GM18507 (cell line): ENCODE measurements at places on chromosomes 13 and 19.

DNA sequence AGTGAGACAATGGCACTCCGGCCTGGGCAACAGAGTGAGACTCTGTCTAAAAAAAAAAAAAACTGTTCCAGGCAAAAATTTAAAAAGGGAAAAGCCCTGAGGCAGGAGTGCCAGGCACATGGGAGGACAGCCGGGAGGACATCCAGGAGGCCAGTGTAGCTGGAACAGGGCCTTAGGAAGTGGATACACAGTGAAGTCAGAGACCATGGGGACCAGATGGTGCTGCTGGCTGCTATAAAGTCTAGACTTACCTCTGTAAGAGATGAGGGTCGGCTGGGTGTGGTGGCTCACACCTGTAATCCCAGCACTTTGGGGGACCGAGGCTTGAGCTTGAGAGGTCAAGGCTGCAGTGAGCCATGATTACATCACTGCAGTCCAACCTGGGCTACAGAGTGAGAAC lies 15.0 kb downstream of the HAS1 start:
- DNase-seq: no peak

DNA sequence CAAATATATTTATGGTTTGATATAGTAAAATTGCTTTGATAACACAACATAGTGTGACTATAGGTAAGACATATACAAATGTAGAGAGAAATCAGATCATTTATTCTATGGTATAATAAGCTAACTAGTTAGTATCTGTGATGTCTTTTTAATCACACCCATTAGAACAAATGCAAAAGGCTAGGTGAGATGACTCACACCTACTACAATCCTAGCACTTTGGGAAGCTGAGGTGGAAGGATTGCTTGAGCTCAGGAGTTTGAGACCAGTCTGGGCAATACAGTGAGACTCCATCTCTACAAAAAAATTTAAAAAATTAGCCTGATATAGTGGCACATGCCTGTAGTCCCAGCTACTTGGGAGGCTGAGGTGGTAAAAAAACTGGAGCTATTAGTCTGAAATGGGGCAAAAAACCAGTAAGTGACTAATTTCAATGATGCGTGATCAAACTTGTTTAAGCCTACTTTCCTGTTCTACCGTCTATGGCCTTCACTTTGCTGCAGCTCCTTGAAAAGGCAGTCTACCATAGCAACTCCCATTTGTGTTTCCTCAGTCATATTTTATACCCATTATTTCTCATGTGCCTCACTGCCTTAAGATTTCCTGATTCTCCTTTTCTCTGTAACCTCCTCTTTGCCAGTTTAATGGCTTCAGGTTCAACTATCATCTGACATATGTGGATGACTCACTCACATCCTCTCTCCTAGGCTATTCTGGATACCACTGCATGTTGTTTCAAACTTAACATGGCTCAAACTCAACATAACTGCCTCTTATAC lies 12.5 kb downstream of the ALG5 start:
- no peak for DNase-seq

- no peak for DNase-seq
Observed at GRCh38 chr13:113129480-113129879, 6.9 kb downstream of the F10 start.

DNA sequence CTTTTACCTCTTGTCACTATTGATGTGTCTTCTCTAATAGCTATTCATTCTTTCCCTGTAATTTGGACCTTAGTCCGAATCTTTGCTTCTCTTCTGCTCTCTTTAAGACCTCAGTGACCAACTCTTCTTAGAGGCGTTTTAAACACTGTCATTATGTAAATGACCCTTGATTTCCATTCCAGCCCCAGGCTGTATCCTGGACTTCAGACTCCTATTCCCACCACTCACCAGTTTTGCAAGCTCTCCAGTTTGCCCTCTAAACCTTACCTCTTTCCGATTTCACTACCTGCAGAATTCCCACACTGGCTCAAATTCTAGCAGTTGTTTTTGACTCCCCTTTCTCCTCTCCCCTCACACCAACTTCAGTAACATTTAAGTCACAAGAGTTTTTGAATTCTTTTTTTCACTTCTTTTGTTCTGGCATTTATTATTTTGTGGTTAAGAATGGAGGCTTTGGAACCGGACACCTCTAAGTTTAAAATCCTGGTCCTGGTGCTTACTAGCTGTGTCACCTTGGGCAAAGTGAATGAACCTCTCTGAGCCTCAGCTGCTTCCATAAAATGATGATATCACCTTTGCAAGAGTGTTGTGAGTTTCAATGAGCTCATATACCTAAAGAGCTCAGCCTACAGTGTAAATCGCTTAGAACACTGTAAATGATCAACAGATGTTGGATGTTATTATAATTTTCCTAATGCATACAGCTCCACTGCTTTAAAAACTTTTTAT lies 13.6 kb upstream of the HMGB1 start:
- DNase-seq: no peak

DNA sequence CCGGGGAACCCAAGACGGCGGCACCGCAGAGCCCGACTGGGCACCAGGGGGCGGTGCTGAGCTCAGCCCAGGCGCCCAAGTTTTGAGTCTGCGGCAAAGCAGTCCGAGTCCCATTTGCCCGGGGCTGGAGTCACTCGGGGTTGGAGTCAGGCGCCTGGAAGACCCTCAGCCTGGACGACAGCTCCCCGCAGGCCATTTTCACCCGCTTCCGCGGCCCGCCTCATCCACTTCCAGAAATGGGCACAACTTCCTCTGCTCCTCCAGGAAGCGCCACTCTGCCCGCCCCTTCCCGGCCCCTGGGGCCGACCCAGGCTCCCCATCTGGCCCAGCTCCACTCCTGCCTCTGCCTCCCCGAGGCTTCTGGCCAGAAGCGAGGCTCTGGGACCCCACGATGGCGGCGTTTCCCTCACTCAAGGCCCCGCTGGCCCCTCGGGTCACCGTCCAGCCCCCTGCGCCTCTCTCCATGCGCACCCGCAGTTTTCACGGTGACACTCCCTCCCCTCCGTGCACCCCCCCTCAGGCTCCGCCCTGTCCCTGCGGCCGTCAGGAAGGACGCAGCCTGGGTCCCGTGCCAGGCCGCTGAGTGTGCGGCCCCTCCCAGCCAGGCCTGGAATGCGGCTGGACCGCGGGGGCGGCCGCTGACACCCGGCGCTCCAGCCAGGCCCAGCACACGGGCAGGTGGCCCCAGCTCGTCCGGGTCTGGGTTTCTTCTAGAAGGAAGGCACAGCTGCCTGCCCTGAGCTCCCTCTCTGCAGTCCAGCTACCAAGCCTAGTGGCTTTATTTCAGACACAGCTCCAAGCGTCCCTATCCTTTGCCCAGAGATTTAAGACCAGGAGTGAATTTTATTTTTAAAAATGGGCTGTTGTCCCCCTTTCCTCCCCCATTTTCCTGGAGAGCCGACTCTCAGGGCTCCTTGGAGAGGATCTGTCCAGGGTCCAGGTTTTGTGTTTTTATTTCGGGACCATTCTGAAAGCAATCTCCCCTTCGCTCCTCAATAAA lies 4.7 kb downstream of the SERTAD1 start:
- DNase-seq: no peak

DNA sequence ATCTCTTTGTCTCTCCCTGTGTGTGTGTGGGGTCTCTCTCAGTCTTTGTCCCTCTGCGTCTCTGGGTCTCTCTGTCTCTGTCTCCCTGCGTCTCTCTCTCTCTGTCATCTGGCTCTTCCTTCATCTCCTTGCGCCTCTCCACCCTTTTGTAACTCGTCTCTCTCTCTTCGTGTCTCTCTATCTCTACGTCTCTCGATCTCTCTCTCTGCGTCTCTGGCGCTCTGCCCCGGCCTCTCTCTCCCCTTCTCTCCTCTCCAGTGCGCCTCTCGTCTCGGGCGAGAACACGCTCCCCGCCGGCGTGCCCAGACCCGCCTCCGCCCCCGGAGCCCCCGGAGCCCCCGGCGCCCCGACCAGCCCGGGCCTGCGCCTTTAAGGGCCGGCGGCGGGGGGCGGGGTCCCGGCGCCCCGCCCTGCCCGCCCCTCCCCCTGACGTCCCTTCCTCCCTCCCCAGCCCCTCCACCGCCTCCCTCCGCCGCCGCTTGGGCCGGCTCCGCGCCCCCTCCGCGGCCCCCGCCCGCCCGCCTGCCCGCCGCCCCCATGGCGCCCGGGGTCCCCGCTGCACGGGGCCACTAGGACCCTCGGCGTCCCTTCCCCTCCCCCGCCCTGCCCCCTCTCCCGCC lies at the start of gene MARK4:
TSS of gene MARK4 (plus strand) at position 440 of the 620 bp plus-strand sequence. CDS start 318 bp downstream, outside the sequence.
- DNase-seq: peak; percentile 91

- DNase-seq: no peak
Observed at GRCh38 chr13:103395139-103395538, 328.9 kb upstream of the SLC10A2 start.

- no peak for DNase-seq
Observed at GRCh38 chr13:80477661-80478443, 136.9 kb upstream of the SPRY2 start.

GRCh38 chr13:91557328-91558090 lies 159.1 kb downstream of the GPC5 start:
- no peak for DNase-seq

DNA sequence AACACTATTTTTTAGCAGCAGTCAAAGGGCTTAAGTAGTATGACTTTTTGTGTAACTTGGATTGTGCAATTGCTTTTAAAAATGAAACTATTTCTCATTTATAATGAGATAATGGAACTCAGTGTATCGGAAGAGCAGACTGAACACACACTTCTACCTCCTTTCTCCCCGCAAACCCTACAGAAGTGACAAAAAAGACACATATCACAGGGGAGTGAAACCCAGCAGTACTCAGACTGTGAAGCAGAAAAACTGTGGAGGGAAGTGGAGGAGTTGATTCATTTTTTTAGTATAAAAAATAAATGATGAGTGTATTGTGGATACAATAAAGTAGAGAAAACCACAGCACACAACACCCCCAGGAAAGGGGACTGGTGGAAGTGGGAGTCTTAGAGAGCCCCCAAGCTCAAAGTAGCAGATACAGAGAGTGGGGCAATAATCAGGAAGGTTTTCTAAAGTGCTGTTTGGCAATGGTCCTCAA lies 9.7 kb downstream of the LPAR6 start:
- peak; percentile 5 for DNase-seq

DNA sequence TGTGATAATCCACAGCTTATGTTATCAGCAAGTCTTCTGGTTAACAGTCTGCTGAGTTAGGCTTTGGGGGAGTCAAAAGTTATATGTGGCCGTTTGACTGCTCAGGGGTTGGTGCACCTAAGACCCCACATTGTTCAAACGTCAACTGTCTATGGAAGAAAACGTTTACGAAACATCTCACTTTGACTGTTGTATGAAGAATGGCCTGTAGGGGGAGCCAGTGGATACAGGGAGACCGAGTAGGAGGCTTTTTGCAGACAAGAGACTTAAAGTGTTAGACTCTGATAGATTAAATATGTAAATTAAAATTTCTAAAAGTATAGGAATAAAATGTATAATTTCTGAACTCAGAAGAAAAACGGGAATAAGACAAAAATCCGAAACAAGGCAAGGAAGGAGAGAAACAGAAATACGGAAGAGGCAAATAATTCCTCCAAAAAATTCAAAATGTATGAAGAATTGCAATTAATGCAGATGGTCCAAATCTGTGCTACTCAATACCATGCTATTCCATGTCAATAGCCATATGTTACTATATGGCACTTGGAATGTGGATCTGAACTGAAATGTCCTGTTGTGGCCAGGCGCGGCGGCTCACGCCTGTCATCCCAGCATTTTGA lies 37.8 kb downstream of the TNFSF14 start:
- no peak for DNase-seq

DNA sequence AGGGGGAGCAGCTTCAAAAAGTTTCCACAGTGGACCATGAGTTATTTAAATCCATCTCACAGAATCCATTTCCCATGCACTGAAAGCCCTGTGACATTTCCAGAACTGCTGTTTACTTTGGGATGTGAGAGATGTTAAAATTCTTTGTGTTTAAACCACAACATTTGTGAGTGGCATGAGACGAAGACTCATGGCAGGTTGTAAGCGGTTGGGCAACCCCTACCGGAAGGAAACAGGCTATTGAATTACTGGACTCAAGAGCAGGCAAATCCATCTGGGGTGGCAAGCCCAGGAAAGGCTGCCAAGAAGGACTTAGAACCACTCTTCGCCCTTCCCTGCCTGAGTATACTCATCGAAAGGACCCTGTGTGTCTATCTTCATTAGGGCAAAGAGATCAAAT lies 22.3 kb upstream of the CLDN10 start:
- no peak for DNase-seq

DNA sequence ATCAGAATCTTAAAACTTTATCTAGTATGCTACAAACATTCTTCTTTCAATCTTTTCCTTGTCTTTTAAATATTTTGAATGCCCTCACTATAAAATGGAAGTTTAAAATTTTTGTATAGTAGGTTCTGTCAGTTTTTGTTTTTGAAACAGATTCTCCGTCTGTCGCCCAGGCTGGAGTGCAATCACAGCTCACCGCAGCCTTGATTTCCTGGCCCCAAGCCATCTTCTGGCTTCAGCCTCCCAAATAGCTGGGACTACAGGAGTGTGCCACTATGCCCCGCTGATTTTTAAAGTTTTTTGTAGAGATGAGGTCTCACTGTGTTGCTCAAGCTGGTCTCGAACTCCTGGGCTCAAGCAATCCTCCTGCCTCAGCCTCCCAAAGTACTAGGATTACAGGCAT lies 20.7 kb downstream of the PHF11 start:
- no peak for DNase-seq

DNA sequence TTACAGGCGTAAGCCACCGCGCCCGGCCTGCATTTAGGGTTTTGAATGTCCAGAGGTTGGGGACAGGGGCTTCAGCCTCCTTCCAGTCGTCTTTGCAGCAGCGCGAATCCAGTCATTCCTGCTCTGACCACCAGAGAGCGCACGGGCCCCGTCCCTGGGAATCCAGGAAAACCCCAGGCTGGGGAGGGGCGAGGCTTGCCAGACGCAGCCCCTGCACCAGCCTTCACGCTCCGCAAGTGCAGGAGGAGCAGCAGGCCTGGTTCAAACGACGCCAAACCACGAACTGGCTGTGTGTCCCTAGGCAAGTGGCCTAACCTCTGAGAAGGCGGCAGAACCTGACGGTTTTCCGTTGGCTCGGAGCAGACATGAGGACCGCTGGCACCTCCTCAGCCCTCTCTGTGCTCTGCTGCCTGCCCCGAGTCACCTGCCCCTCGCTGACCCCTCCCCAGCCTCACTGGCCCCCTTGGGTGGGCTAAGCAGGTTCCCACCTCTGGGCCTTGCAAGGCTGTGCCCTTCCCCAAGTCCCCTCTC lies 2.0 kb upstream of the RNF126 start:
- peak; percentile 72 for DNase-seq

DNA sequence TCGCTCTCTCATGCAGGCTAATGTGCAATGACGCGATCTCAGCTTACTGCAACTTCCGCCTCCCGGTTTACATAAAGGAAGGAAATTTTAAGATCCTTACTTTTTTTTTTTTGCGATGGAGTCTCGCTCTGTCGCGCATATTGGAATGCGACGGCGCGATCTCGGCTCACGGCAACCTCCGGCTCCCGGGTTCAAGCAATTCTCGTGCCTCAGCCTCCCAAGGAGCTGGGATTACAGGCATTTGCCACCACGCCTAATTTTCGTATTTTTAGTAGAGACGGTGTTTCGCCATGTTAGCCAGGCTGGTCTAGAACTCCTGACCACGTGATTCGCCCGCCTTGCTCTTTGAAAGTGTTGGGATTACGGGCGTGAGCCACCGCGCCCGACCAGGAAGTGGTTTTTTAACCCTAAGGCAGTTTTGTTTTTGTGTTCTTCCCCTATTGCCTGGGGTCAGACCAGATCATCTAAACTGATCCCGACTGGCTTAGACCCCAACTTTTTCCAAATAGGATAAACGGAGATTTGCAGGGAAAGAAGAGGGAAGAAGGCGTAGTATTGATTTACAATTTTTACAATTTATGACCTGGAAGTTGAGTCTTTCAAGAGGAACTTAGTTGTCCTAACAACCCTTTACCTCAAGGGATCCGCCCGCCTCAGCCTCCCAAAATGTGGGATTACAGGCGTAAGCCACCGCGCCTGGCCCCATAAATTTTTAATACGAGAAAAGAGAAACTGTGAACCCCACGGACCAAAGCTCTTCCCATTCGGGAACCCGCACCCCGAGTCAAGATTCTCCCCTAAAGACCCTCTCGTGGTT lies 142.0 kb downstream of the ZNF737 start:
- DNase-seq: no peak
